ENCODE measurements at places on chromosomes 2 and 18.

- H3K27ac ChIP-seq: no peak overlapping the region
- no peak for DNase-seq
- no peaks in the 10 kb centered on the region for H3K4me1 ChIP-seq
- no peak overlapping the region for H3K4me3 ChIP-seq
- no peaks in the 10 kb centered on the region for H3K36me3 ChIP-seq
- H3K27me3 ChIP-seq: no peaks in the 10 kb centered on the region
These were observed 83.8 kb downstream of the EPHA4 start for GRCh38 chr2:221488136-221488807.

DNA sequence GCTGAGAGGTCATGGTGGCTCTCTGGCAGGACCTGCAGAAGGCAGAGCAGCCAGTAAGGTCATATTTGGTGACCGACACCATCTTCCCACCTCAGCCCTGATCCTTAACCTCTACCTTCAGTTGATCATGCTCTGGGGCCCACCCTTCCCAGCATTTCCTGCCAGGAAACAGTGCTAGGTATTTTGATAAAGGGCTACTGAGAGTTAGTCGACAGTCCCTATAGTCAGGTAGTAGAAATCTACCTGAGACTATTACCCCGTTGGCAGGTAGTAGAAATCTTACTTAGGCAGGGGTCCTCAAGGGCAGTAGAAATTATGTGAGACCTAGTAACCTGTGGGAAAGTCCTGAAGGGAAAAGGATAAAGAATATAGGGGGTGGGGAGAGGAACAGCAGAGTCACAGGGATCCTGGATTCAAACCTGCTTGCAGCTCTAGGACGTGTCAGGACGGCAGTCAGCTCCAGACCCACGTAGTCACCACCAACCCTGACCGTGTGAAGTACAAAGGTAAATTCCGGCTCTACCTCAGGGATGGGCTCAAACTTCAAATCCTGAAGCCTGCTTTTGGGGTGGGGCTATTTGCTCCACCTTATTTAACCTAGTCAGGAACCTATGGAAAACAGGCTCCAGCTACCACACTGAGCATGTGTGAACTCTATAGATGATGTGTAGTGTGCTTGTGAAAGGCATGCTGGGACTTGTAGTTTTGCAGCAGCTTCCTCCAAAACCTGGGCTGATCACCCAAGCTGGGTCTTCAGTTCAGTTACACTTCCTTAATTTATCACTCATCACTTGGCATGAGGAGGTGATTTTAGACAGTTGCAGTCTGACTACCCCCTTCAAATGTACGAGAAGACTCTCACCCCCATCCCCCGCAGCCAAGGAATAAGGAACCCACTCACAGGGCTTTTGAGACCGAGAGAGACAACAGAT, at the start of gene DQX1:
Gene DQX1, minus strand, starts transcription at position 515 of the 932 bp plus-strand sequence. Its CDS starts 502 bp downstream, at position 13.
- no peak within 1 kb of the TSS for H3K27ac ChIP-seq
- no peak within 1 kb of the TSS for H3K4me3 ChIP-seq
- no peaks in the 10 kb centered on the region for H3K27me3 ChIP-seq
- peaks cover 18% of the 10 kb centered on the region for H3K4me1 ChIP-seq
- peak; percentile 66 for DNase-seq
- peaks cover 23% of the 10 kb centered on the region for H3K36me3 ChIP-seq

DNA sequence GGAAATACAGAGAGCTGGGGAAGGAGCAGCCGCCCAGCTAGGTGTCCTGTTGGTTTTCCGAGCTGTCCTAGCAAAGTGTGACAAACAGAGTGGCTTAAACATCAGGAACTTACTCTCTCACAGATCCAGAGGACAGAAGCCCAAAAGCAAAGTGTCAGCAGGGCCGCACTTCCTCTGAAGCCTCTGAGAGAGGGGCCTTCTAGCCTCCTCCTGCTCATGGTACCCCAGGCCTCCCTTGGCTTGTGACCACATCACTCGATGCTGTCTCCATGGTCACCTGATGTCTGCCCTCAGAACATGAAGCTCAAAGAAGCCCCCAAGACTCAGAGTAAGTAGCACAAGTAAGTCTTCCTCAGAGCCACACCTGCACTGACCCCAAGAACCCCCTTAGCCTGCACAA, 650.5 kb upstream of the ID2 start:
- no peaks in the 10 kb centered on the region for H3K36me3 ChIP-seq
- no peak overlapping the region for H3K27ac ChIP-seq
- no peak overlapping the region for H3K4me3 ChIP-seq
- no peak for DNase-seq
- no peaks in the 10 kb centered on the region for H3K4me1 ChIP-seq
- H3K27me3 ChIP-seq: no peaks in the 10 kb centered on the region

DNA sequence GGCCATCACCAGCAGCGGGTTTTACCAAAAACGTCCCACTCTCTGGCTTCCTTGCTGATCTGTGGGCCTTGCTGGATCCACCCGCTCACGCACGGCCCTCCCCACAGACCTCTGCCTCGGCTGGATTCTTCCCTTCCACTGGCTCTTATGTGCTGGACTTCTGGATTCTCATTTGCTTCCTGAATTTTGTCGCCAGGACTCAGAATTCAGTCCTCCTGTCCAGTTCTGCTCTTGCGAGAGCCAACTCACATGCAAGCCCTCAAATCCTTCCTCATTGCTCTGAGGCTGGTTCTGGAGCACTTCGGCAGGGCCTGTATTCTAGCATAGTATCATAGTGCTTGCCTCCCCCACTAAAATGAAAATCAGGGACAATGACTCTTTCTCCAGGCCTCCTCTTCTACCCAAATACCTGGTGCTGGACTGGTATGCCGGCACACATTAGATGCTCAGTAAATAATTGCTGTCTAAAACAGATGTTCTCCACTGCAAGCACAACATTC, 115.5 kb downstream of the ATL2 start:
- H3K36me3 ChIP-seq: no peaks in the 10 kb centered on the region
- H3K4me1 ChIP-seq: no peaks in the 10 kb centered on the region
- peaks cover 6% of the 10 kb centered on the region for H3K27me3 ChIP-seq
- H3K27ac ChIP-seq: no peak overlapping the region

DNA sequence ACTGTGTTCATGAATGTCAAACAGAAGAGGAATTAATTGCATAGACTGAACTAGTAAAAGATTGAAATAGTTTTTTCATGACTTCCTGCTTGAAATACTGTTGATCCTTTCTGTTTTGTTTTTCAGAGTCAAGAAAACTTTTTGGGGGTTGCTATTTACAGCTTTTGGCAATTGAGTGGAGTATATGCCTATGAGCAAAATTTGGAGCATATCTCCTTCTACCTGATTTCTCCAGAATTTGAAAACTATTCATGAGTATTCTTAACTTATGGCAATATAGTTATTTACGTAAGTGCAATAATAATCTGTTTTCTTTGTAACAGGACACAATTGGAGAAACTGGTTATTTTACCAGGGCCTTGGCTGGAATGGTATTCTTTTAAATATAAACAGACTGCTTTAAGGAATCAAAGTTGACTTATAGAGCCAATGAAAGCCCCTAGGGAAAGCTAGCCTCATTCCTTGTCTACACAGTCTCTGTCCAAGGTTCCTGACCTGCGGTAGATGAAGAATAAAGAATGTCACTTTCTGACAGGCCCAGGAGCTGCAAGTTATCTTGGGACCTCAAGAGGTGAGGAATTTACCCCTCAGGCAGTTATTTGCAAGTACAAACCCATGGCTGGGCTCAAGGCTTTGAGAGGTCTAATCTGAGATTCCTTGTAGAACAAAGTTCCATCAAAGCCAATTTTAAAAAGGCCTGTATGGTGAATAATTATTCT, 193.5 kb upstream of the NDUFV2 start:
- H3K4me1 ChIP-seq: no peaks in the 10 kb centered on the region
- H3K4me3 ChIP-seq: no peak overlapping the region
- H3K36me3 ChIP-seq: no peaks in the 10 kb centered on the region
- no peak overlapping the region for H3K27ac ChIP-seq
- DNase-seq: no peak
- H3K27me3 ChIP-seq: no peaks in the 10 kb centered on the region

GRCh38 chr2:32249731-32250236, 14.9 kb downstream of the NLRC4 start:
- H3K4me1 ChIP-seq: no peaks in the 10 kb centered on the region
- H3K27me3 ChIP-seq: no peaks in the 10 kb centered on the region
- no peak overlapping the region for H3K4me3 ChIP-seq
- no peak for DNase-seq
- H3K27ac ChIP-seq: no peak overlapping the region

- no peaks in the 10 kb centered on the region for H3K27me3 ChIP-seq
- peaks cover 6% of the 10 kb centered on the region for H3K4me1 ChIP-seq
- DNase-seq: no peak
- no peaks in the 10 kb centered on the region for H3K36me3 ChIP-seq
- H3K4me3 ChIP-seq: no peak overlapping the region
These were observed 49.8 kb upstream of the ALPP start for GRCh38 chr2:232328516-232329460.

GRCh38 chr2:20585359-20585709, 65.6 kb downstream of the HS1BP3 start:
- H3K36me3 ChIP-seq: no peaks in the 10 kb centered on the region
- no peak for DNase-seq
- no peak overlapping the region for H3K27ac ChIP-seq
- H3K27me3 ChIP-seq: no peaks in the 10 kb centered on the region

DNA sequence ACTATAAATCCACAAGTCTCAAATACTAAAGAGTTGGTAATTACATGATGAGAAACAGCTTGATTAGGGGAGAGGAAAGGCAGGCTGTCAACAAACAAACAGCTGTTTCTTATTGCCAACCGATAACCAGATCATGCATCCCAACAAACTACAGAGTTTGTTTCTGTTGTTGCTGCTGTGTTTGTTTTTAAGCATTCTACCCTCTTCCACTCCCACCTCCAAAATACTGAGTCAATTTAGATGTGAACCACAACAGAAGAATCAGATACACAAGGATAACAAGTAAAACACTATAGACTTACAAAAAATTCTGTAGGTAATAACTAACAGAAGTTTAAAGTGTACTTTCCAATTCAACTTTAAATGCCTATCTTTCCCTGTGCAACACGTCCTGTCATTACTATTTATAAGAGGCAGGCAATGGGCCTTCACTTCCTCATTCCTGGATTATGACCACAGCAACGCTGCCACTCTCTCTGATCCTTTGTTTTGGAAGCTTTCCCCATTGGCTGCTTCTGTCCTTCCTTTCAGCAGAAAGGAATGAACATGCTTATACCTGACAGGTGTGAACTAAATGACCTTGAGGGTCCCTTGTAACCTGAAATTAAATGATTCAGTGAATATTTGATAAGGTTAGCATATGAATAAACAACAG, 152.0 kb downstream of the SRBD1 start:
- no peak for DNase-seq
- H3K27ac ChIP-seq: no peak overlapping the region
- H3K36me3 ChIP-seq: peaks cover 4% of the 10 kb centered on the region
- H3K4me1 ChIP-seq: no peaks in the 10 kb centered on the region

- no peak overlapping the region for H3K4me3 ChIP-seq
- no peak for DNase-seq
- H3K4me1 ChIP-seq: peaks cover 43% of the 10 kb centered on the region
- no peak overlapping the region for H3K27ac ChIP-seq
- H3K27me3 ChIP-seq: no peaks in the 10 kb centered on the region
These were observed 23.7 kb upstream of the CXCR4 start for GRCh38 chr2:136141510-136142149.

- no peak for DNase-seq
- no peaks in the 10 kb centered on the region for H3K4me1 ChIP-seq
- H3K36me3 ChIP-seq: no peaks in the 10 kb centered on the region
- no peak overlapping the region for H3K27ac ChIP-seq
- H3K4me3 ChIP-seq: no peak overlapping the region
These were observed 1795.7 kb upstream of the PIK3C3 start for GRCh38 chr18:40159141-40160017.

DNA sequence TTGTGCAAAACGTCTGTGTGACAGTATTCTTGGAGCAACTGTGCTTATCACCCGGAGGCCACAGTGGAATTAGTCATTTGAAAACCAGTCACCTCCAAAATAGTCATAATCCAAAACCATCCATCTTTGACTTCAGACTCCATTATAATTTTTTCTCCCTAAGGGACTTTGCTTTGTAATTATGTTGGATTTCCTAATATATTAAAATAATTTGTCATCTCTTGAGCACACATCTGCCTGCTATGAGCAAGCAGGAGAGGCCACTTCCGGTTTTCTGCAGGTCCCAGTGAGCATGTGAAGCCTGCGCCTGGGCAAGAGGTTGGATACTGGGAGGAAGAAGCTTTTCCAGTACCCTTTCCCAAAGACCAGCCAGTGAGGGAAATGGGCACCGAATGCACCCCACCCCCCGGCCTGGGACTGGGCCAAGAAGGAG, 57.7 kb downstream of the ODC1 start:
- H3K36me3 ChIP-seq: no peaks in the 10 kb centered on the region
- no peak for DNase-seq
- no peak overlapping the region for H3K27ac ChIP-seq
- no peak overlapping the region for H3K4me3 ChIP-seq

- no peak overlapping the region for H3K4me3 ChIP-seq
- no peak for DNase-seq
- peaks cover 12% of the 10 kb centered on the region for H3K4me1 ChIP-seq
- H3K27ac ChIP-seq: no peak overlapping the region
- H3K27me3 ChIP-seq: no peaks in the 10 kb centered on the region
These were observed 84.2 kb downstream of the LRRFIP1 start for GRCh38 chr2:237711458-237712150.

- no peaks in the 10 kb centered on the region for H3K4me1 ChIP-seq
- H3K27ac ChIP-seq: no peak overlapping the region
- H3K27me3 ChIP-seq: no peaks in the 10 kb centered on the region
- no peaks in the 10 kb centered on the region for H3K36me3 ChIP-seq
These were observed 7.0 kb upstream of the NXPH2 start for GRCh38 chr2:138787053-138787666.

DNA sequence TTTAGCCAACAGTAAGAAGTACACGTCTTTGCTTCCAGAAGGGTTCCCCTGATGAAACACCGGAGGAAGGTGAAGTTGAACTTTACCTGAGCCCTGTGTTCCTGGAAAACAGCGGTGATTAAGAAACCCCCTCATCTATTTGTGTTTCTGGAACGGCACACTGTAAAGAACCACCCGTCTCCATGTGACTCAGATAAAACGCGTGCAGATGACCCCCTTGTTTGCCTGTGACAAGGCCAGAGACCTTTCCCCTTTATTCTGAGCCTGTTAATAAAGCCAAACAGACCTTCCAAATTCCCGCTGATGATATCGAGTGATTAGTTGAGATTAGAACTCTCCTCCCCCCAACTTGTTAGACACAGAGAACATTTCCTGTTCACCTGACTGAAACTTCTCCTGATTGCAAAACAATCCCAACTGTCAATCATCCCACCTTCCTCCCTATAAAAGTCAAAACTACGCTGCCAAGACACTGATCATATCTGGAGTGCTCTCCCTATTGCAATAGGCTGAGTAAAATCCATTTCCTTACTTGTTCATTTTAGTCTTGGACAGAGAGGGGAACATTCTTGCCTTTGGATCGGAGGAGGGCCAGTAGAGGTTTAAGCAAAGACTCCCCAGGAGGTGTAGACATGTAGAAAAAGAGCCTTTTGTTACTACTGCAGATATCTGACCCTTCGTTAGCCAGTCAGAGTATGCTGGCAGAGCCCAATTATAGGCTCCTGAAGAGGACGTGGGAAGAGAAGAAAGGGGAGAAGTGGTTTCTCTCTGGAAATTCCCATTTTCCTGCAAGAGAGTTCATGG, 914 bp upstream of the IWS1 start:
- H3K36me3 ChIP-seq: peaks cover 13% of the 10 kb centered on the region
- H3K27me3 ChIP-seq: peaks cover 8% of the 10 kb centered on the region
- H3K27ac ChIP-seq: peak overlapping the region; percentile 98

GRCh38 chr2:241748468-241749256, 14.2 kb downstream of the D2HGDH start:
- no peak overlapping the region for H3K4me3 ChIP-seq
- H3K27ac ChIP-seq: no peak overlapping the region
- no peaks in the 10 kb centered on the region for H3K27me3 ChIP-seq
- H3K36me3 ChIP-seq: peaks cover 22% of the 10 kb centered on the region
